AML-193 (cell line): ENCODE measurements at places on chromosomes 16 and 17.

GRCh38 chr16:54286090-54286365, 559 bp downstream of the IRX3 start:
- no peak for DNase-seq

GRCh38 chr16:88970050-88970449, 7.0 kb downstream of the CBFA2T3 start:
- no peak for DNase-seq

GRCh38 chr17:12107905-12108304, 87.2 kb downstream of the MAP2K4 start:
- no peak for DNase-seq

DNA sequence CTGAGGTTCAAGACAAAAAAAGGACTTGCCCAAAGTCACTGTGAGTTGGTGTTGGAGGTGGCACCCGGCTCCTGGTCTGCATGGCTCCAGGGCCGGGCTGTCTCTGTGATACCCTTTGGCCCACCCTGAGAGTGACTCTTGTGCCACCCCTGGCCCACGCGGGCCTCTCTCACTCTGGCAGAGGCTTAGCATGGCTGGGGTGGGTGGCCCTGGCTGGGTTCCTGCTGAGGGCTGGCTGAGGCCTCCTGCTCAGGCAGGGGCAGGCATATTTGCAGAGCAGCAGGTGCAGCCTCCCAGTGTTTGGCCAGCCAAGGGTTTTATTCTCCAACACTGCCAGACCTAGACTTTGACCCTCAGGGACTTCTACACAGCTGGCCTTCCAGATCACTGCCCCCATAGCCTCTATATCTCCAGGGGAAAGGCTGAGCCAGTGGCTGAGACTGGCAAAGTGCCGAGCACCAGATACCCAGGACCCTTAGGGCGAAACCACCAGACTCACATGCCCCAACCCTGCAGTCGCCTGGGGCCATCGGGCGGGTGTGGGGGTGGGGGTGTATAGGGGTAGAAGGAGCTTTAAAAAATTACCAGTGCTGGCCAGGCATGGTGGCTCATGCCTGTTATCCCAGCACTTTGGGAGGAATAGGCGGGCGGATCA, 21.5 kb upstream of the ADGRG1 start:
- DNase-seq = no peak

DNA sequence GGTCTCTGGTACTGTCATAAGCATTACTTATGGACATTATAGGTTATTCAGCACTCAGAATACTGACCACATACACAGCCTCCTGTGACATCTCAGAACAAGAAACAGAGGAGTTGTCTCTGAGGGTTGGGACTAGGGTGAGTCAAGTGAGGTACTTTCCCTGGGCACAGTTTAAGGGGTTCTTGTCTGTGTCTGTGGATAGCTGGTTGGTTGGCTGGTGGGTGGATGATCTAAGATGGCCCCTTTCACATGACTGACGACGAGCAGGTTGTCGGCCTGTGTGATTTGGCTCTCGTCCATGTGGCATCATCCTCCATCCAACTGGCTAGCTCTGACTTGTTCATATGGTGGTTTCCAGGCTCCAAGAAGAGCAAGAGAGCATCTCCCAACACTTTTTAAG, 163.9 kb downstream of the PRKCB start:
- DNase-seq = no peak

DNA sequence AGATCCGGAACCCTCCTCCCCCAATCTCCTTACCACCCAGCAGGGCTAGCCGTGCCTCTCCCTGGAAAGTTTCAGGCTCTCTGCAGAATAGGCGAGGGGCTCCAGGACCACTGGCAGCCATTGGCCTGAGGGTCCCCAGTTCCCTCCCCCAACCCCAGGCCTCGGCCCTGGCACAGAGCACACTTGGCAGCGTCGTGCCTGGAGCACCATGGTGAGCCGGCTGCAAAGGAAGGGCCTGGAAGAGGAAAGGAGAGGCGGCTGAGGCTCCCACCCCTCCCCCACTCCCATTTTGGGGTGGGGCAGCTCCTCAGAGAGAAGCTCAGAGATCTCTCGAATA, 369 bp upstream of the BTBD17 start:
- no peak for DNase-seq

DNA sequence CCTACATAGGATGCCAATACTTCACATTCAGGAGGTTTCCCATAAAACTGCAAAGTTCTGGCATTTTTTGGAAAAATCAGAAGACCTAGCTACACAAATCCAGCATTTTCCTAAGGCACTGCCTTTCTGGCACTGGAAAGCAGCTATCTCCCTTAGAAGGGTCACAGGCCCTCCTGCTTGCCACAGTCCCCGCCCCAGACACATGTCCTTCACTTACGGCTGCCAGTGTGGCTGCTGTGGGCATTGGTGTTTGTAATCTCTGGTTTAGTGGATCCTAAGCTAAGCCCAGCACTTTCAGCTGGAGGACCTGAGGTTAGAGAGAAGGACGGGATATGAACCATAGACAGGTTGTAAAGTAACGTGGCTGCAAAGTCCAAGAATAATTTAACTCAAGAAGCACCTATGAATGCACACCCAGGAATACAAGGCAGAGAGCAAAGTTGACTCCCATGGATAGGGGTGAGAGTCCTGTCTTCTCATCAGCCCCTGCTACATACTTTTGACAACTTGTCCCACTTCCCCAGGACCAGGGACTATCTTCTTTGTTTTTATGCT, 100.0 kb downstream of the XYLT1 start:
- no peak for DNase-seq

GRCh38 chr16:29898804-29899515, 390 bp downstream of the SEZ6L2 start:
- DNase-seq = no peak

DNA sequence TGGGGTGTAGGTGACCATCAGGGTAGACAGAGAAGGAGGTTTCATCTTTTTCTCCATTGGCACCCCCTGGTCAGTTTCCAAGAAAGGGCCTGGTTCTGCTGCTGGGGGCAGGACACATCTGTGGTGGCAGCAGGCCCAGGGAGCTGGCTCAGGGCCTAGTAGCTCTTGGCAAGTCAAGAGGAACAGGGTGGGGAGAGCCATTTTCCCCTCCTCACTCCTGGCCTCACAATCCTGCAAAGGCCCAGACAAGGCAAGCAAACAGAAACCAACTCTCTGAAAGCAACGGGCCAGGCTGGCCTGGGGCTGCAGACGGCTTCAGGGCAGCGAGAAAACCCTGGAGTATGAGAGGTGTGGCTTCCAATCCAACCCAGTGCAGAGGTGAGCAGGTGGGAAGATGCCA, 192.9 kb upstream of the DYNLRB2 start:
- DNase-seq = no peak

- peak; percentile 99 for DNase-seq
Measured at GRCh38 chr17:38591759-38592241, 14.0 kb downstream of the SRCIN1 start.
